ENCODE measurements at places on chromosomes 7 and 10.

GRCh38 chr7:39565538-39565937, 666 bp upstream of the YAE1 start:
- DNase-seq, result no peak

- no peak for DNase-seq
These were observed 64.4 kb downstream of the ASB13 start for GRCh38 chr10:5601826-5602495.

GRCh38 chr7:71661671-71662224, 529.8 kb downstream of the GALNT17 start:
- DNase-seq, result no peak

DNA sequence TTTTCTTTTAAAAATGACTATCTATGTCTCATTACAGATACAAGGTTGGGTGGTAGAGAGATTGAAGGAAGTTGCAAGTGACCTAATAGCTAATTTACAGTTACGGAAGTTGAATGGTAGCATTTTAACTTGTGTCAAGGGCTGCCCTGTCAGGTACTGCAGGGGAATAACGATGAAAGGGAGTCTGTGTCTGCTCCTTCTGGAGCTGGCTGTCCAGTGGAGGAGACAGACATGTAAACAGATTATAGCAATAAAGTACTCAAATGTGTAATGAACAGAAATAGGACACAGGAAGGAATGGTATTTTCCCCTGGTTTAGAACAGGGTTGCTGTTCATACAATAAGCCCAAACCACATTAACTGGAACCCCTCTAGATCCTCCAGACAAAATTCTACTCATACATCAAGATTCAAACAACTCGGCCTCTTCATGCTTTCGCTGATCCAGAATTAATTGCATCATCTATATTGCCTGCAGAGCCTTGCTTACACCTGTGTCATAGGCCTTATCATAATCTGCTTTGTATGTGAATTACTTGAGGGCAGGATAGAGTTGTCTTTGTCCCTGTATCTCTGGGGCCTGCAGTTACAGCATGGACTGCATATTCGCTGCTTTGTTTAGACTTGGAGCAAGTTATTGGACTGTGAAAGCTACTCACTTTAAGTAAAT, 42.8 kb downstream of the AUTS2 start:
- no peak for DNase-seq

GRCh38 chr10:27145937-27146336, 8.2 kb downstream of the YME1L1 start:
- DNase-seq, result no peak

DNA sequence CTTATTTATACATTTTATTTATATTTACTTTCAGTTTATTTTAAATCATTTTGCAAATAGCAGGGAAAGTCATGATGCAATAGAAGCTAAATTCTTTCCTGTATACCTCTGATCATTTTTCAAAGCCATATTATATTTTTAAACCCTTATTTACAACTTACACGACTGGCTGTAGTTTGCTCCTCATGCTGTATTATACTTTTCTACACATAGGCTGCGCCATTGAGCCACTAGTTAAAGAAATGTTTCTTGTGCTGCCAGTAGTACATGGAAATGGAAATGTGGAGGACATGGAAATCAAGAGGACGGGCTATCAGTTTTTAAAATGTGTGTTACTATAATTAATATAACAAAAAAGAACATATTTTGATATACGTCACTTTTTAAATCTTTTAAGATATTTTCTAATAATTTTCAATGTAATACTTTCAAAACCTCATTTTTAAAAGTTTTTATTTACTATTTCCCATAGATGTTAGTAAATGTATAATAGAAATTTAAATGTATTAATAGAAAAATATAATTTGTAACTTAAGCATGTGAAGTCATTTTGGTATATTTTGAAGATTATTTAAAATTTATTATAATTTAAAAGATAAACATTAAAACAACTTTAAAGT, 118.5 kb downstream of the VTI1A start:
- DNase-seq, result no peak

DNA sequence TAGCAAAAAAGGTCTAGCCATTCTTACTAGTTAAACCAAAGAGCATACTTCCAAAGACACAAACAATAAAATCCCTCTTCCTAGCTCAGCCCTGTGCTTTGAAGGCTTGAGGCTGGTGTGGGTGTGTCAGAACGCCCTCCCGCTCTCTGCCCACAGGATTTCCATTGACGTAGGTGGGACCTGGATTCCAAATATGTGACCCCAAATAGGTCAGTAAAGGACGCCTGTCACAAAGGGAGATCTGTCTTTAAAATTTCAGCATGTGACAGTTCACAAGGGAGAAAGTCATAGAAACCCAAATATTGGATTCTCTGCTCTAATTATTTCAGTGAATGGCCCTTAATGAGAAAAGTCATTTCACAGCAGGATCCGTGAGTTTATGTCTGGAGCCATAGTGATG, 39.9 kb upstream of the LYZL1 start:
- no peak for DNase-seq

GRCh38 chr10:66837335-66837734, 88.5 kb upstream of the LRRTM3 start:
- DNase-seq, result no peak

DNA sequence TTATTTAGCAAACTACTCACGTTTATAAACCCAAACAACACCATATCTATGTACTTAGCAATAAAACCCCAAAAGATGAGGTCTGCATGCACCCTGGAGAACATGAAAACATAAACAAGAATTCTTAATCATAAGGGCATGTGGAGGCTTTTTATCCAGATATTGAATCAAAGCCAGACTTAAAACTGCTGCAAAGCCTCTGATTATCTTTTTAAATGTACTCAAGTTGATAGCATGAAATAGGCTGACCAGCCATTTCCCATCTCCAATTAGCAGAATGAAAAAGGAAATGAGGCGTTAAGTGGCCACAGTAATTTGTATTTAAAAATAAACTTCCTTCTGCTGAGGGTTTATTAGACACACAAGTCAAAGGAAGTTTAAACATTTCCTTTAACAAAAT, 48.3 kb downstream of the ITIH5 start:
- DNase-seq, result no peak

DNA sequence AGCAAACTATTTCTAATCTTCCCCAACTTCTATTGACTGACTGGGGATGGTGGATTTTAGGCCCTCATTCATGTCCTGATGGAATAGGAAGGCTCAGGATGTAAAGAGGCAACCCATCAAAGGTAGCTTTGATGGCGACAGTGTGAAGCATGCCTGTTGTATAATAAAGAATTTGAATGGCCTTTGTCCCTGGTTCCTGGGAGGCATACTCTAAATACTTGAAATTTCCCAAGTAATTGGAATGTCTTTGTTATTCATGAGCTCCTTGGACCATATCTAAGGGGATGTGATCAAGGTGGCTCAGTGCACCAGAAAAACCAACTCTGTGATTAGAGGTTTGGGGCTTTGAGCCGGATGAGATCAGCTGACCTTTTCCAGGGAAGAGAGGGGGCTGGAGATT, 264.5 kb upstream of the NEBL start:
- DNase-seq, result no peak

DNA sequence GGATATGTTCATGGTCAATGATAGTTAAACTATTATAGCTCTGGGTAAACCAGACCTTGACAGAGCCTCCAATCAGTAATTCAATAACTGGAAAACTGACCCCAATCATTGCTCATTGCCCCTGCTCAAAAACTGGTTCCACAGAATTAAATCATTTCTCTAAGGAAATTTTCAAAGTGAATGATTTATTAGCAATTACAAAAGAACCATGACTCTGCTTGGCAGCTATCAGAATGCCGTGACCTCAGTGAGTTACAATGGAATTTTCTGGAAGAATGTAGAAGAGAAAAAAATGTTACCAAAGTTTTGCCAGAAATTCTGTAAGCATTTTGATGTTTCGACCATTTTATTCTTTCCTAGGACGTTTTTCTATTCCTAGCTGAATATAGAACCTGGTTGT, 106.8 kb upstream of the APBB1IP start:
- DNase-seq, result no peak
